SJSA1 (cell line): ENCODE measurements at places on chromosomes 4 and X. TPM values are rescaled to one million over a fixed set of nuclear protein-coding genes. Genes with fewer than 3 reads are reported as not detected.
A peak's percentile ranks its signal among the peaks of the same experiment; 100 is the strongest.

Gene ATP11C
- 34.7 and 49.6 TPM in 2 replicates for total RNA-seq

Gene PLAC8
- 123 and 141 TPM in 2 replicates for total RNA-seq

DNA sequence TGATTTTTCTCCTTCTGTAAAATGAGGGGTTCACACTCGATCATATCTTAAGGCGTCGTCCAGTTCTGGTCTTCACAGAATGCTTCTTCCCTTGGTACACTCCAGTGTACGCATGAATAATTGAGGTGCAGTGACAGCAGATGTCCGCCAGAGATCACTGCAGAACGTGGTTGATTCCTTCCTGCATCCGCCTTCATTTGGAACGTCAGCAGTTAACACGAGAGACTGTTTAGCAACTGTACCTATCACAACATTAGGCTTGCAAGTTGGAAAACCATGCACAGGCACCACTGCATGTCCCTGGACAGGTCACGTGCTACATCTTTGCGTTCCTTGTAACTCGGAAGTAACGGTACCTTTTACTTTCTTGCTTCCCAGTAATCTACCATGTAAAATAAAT, 66.0 kb upstream of the GEMIN8 start:
- peak; percentile 20 for DNase-seq

GRCh38 chrX:33336783-33337182, 125.4 kb upstream of the DMD start:
- peak; percentile 12 for DNase-seq

GRCh38 chr4:14168919-14169318, 541.4 kb upstream of the BOD1L1 start:
- DNase-seq, result no peak
